ENCODE measurements at places on chromosomes 13 and 19.

DNA sequence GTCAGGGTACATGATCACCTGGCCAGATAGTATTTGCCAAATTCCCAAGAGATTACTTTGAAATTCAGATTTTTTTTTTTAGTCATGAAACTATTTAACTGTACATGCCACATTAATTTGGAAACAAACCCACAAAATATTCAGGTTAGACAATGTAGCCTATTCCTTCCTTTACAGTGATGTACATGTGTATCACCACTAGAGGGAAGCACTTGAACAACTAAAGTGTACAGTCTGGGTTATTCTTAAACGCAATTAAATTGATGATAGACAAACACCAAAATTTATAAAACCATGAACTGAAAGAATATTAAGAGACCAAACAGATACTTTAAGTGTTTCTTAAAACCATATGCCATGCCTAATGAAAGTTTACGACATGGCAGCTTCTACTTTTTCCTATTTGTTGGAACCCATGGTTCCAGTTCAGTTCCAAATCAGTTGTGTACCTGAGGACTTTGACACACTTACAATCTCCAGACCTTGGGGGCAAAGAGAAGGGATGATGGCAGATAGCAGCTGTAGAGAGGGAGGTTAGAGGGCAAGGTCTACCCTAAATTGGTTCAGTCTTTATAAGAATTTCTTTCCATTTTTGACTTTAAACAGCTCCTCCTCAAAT lies 52.8 kb downstream of the TNFSF13B start:
- DNase-seq: no peak

- DNase-seq: no peak
These were observed 676.2 kb downstream of the GPC5 start for GRCh38 chr13:92074658-92075057.

DNA sequence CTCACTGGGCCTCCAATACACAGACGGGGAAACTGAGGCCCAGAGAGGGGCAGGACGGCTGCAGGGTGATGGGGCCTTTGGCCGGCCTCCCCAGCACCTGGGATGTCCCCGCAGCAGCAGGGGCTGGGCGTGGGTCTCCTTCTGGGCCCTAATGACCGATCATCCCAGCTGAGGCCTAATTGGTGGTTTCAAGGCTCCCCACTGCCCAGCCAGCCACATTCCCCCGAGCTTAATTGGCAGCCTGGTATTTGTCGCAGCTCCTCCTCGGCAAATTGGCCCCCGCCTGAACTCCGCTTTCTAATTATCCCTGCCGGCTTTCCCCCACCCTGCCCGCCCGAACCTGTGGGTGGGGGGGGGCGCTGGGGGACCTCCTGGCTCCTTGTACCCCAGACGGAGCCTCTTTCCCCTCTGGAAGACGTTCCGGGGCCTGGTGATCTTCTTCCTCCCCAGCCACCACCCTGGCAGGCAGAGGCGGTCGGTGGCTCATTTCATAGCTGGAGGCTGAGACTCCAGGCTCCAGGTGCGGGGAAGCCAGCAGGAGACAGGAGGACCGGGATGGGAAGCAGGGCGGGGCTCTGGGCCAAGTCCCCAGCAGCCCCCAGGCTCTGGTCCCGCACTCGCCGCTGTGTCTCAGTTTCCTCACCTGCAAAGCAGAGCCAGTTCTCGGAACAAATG lies 27.2 kb upstream of the WDR18 start:
- no peak for DNase-seq

GRCh38 chr19:1324806-1325567 lies 39.3 kb downstream of the EFNA2 start:
- peak; percentile 8 for DNase-seq

GRCh38 chr19:48560095-48560530 lies 8.1 kb downstream of the SULT2B1 start:
- no peak for DNase-seq

DNA sequence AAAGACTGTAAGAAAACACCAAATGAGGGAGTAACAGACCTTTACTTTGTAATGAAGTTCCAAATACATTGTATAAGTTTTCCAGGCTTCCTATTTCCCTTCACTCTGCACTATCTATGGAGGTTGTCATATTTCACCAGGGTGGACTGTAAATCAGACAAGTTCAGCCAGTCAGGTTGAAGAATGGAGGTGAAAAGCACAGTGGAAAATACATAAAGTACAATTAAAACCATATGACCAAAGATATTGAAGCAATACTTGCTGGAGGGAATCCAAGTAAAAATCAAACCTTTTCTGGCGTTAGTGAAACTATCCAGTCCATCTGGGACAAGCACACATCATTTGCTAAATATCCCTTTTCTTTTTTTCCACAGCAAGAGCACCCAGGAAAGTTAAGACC lies 3.2 kb downstream of the LHFPL6 start:
- DNase-seq: no peak

DNA sequence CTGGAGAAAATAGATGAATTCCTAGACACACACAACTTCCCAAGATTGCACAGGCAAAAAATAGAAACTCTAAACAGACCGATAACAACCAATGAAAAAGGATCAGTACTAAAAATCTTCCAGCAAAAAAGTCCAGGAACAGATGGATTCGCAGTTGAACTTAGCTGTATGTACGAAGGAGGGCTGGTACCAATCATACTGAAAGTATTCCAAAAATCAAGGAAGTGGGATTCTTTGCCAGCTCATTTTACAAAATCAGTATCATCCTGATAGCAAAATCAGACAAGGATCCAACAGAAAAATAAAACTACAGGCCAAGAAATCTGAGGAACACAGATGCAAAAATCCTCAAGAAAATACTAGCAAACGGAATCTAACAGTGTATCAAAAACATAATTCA lies 6.5 kb upstream of the LILRB2 start:
- no peak for DNase-seq

- no peak for DNase-seq
These were observed 153.5 kb downstream of the HS6ST3 start for GRCh38 chr13:96243376-96243775.

- DNase-seq: peak; percentile 30
These were observed at the start of gene LPAR6 for GRCh38 chr13:48412881-48413351. Gene LPAR6 (minus strand): TSS chr13:48413113. CDS start chr13:48412423, 690 bp downstream.

- no peak for DNase-seq
These were observed 300.5 kb downstream of the PCDH17 start for GRCh38 chr13:57932061-57932460.

DNA sequence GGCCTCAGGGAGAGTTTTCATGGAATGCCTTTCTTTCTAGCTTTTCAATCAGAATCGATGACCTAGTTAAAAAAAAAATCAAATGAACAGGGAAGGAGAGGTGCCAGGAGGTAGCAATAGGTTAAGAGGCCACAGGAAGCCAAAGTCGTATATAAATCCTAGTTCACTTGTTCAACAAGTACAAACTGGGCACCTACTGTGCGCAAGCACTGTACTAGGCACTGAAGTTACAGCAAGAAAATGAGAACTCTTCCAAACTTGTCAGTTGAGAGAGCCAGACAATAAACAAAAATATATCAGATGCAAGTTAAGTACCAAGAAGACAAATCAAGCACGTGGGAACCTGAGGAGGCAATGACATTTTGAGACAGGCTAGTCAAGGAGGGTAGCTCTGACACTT lies 6.1 kb downstream of the SUGP2 start:
- DNase-seq: no peak

- peak; percentile 77 for DNase-seq
These were observed 87.1 kb upstream of the STK24 start for GRCh38 chr13:98664047-98664446.

- DNase-seq: no peak
These were observed 390.3 kb upstream of the ZNF507 start for GRCh38 chr19:31955061-31955460.

DNA sequence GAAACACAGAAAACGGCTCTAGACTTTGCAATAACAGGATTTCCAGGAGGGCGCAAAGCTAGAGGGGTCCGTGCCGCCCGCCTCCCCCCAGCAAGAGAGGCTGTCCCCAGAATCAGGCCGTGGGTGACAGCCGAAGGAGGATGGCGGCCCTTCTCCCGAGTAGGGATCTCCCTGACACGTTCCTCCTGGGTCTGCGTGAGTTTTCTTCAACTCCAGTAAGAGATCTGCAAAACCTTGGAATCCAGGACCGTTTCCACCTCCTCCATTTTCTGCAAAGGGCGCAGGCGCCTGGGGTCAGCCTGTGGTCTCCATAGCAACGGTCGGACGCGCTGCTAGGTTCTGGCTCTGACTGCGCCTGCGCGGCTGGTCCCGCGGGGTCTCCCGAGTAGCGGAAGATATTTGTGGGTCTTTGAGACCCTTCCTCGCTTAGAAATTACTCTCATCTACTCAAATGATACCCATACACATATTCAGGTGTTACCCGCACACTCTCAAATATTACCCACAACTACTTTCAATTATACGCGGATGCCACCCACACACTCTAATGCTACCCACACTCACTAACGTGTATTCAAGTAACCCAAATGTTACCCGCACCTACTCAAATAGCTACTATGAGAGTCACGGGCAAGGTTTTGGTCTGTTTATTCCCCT lies 2.1 kb downstream of the PNMA8C start:
- DNase-seq: no peak

- no peak for DNase-seq
These were observed 41.9 kb upstream of the POSTN start for GRCh38 chr13:37640499-37640898.

DNA sequence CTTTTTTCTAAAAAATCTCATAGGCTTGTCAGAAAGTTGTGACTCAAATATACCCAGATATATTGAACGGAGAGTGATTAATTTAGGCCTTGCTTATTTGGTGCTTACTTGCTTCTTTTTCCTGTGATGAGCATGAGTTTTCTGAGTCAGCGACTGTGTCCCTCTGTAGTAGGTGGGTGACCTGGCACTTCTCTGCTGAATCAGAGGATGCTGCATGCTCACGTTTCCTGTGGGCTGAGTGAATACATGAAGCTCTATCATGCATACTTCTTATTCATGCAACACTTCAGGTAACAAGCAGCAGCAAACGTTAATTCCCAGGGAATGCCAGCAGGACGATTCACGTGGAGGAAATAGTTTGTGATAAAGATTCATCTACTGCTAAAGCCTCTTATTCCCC lies 245.0 kb downstream of the KLF5 start:
- no peak for DNase-seq

DNA sequence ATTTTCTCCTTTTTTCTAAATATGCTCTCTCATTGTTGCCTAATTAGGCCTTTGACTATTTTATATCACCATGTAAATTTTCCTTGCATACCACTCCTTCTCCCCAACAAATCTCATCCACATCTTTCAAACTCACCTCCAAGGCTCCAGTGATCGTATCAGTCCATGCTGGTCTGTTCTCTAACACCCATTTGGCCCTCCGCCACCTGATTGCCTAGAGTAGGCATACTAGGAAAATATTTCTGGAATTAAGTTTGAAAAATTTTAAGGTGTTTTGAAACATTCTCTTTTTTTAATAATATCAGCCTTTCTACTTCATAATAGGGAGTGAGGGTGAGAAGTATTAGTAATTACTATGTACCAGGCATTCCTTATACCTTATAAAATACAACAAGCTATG lies 473.9 kb downstream of the FGF9 start:
- DNase-seq: no peak

- no peak for DNase-seq
These were observed 2.7 kb upstream of the ZFP82 start for GRCh38 chr19:36420961-36421748.

- DNase-seq: no peak
These were observed 107.8 kb downstream of the SGCG start for GRCh38 chr13:23288564-23288963.

- no peak for DNase-seq
These were observed 42.7 kb upstream of the MIR17HG start for GRCh38 chr13:91304741-91305140.

DNA sequence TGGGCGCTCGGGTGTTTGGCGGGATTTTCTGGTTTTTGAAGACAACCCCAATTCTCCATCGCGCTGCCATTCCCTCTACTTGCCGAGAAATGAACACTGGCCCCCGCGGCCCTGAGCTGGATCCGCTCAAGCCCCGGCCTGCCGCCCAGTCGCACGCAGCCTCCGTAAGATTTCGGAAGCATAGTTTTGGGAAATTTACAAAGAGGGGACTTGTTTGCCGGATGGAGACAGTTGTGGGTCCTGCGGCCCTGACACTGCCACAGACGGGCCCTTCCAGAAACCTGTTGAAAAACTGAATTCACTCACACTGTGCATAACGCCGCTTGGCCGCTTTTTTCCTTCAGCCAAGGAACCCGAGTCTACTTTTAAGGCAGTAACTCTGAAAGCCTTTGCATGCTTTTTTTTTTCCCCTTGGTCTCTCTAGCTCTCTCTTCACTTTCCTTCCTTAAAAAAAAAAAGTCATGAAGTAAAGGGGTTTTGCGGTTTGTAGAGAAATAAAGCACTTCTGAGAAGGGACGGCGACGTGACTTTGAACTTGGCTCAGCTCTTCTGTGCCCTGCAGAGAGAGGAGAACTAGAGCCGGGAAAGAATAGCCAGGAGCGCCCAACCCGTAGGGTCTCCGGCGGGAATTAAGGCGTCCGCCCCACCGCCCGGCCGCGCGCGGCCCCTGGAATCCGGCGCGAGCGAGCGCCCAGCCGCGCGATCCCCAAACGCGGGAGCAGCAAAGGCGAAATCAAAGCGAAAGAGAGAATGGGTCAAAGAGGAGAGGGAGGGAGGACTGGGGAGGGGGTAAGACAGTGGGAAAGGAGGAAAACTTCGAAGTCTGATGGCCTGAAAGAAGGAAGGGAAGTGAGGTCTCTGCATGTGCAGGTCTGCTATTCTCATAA lies 3.4 kb upstream of the ZIC2 start:
- DNase-seq: no peak

DNA sequence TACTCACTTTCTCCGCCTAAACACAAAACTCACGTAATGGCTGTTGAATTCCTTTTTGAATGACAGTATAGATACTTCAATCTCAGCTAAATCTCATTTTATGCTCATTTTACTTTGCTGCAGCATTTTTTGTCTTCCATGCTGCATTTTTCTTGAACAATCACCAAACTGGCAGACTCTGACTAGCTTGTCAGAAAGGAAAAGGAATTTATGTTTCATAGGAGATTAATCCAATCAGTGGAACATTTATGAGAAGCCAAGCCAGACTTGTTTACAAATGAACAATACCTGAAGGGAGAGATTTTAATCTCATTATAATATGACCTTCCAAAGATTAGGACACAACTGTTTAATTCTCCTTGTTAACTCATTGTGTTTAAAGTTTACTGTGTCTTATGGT lies 1044.3 kb downstream of the DIAPH3 start:
- DNase-seq: no peak

GRCh38 chr19:13689085-13689484 lies 75.2 kb upstream of the MRI1 start:
- DNase-seq: no peak

All from non-pigmented ciliary epithelial cell (primary cell).